ENCODE measurements at places on chromosomes 1 and 21. TPM values are rescaled to one million over a fixed set of nuclear protein-coding genes. Genes with fewer than 3 reads are reported as not detected.

The FTCD gene
- total RNA-seq: 9.6 TPM

The FAM177B gene
- not detected for total RNA-seq

The LRRC7 gene
- not detected for total RNA-seq

The KLHDC9 gene
- 5.8 TPM for total RNA-seq

The FCRL4 gene
- not detected for total RNA-seq

The SPRR4 gene
- not detected for total RNA-seq

The DIO1 gene
- total RNA-seq: not detected

The C1orf116 gene
- 2.4 TPM for total RNA-seq

The ALX3 gene
- total RNA-seq: not detected

The RGS13 gene
- total RNA-seq: not detected

The FCRL2 gene
- total RNA-seq: not detected

The ETV3L gene
- 0.25 TPM for total RNA-seq

The PRAMEF7 gene
- total RNA-seq: not detected

The EVA1B gene
- total RNA-seq: 41.5 TPM

The DCST2 gene
- 0.83 TPM for total RNA-seq

The XKR8 gene
- 16.4 TPM for total RNA-seq

The TENT5C gene
- 1.1 TPM for total RNA-seq

The ARMH1 gene
- 0.78 TPM for total RNA-seq

The RBP7 gene
- total RNA-seq: 3.2 TPM

The ANKRD65 gene
- 1.9 TPM for total RNA-seq

The CYP4Z1 gene
- total RNA-seq: not detected

The TEKT2 gene
- total RNA-seq: 2.0 TPM

The ANXA9 gene
- total RNA-seq: 1.6 TPM

The CELA3A gene
- 9.6 TPM for total RNA-seq

The INAVA gene
- 41.2 TPM for total RNA-seq

The POGK gene
- 36.7 TPM for total RNA-seq

The HSPB7 gene
- 0.21 TPM for total RNA-seq

The ZBTB40 gene
- total RNA-seq: 12.0 TPM

The SLAMF7 gene
- total RNA-seq: not detected

The TTC34 gene
- total RNA-seq: 0.44 TPM

The FOXD3 gene
- 27.5 TPM for total RNA-seq

The OVAAL gene
- total RNA-seq: not detected

The CBS gene
- 582 TPM for total RNA-seq

The TAL1 gene
- total RNA-seq: 0.63 TPM

The HSD3B2 gene
- total RNA-seq: 0.94 TPM

The CENPF gene
- 166 TPM for total RNA-seq

The ERG gene
- total RNA-seq: 4.5 TPM
